T follicular helper cell (primary cell): ENCODE measurements at places on chromosomes 13 and 19.

DNA sequence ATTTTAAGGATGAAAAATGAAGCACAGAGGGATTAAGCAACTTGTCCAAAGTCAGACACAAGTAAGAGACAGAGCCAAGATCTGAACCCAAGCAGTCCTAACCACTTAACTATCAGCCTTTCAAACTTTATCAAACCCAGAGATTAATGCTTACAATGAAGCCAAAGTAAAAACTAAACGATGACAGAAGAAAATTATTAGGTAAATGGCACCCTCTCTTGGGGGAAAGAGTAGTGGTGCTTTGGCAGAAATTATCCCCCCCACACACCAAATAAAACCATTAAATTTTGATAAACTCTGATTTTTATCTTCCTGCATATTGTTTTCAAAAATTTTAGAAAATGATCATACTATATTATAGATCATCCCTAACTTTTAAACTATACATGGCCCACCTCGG lies 329.2 kb downstream of the SLC7A1 start:
- no peak for DNase-seq

- no peak for DNase-seq
Measured at GRCh38 chr13:102237230-102237629, 164.6 kb downstream of the FGF14 start.

GRCh38 chr13:30991184-30991583 lies 58.7 kb downstream of the TEX26 start:
- DNase-seq, result no peak

GRCh38 chr19:33285441-33285927 lies 16.9 kb downstream of the CEBPA start:
- DNase-seq, result no peak

GRCh38 chr19:13784731-13785452 lies 10.4 kb upstream of the ZSWIM4 start:
- peak; percentile 56 for DNase-seq
